ENCODE measurements at places on chromosomes 4 and X.

GRCh38 chrX:115591856-115592842, 31.2 kb downstream of the PLS3 start:
- DNase-seq, result no peak

DNA sequence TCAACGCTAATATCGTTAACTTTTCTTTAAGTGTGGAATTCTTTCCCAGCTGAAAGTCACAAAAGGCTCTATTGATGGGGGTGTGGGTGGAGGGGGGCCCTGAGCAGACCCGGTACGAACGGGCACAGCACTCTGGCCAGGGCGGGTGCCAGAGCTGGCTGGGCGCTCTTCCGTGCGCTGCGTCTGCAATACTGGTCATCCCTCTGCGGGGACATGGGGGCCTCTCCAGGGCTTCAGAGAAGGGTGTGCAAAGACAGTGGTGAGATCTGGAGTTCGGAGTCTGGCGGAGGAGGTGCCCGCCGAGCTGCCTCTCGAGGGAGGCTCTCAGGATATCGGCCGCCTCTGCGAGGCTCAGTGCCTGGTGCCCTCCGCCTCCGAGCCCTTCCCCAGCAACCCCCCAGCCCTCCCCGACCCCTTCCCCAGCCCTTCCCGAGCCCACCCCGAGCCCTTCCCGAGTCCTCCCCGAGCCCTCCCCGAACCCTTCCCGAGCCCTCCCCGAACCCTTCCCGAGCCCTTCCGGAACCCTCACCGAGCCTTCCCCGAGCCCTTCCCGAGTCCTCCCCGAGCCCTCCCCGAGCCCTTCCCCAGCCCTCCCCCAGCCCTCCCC, 34.3 kb downstream of the FGFRL1 start:
- peak; percentile 6 for DNase-seq

DNA sequence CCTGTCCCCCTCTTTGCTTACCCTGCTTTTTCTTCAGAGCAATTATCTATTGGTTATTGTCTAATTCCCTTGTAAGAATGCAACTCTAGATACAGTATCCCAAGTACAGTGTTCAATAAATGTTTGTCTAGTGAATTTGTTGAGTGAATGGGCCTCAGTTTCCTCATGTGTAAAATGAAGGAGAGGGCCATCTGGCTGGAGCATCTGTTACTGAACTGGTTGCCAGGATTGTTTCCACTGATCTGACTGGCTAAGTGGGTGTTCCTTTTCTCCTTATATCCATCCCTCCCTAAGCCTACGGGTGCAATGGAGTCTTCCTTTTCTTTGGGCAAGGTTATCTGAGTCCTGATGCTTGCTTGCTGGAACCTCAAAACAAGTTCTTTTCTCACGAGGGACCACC, 185.2 kb upstream of the RPS6KA3 start:
- DNase-seq, result no peak

- DNase-seq, result peak; percentile 80
Measured at GRCh38 chr4:112508356-112508755, 7.6 kb downstream of the NEUROG2 start.

- no peak for DNase-seq
Measured at GRCh38 chr4:126341927-126342326, 1027.2 kb downstream of the FAT4 start.

- no peak for DNase-seq
Measured at GRCh38 chrX:109389917-109390316, 92.0 kb downstream of the GUCY2F start.

DNA sequence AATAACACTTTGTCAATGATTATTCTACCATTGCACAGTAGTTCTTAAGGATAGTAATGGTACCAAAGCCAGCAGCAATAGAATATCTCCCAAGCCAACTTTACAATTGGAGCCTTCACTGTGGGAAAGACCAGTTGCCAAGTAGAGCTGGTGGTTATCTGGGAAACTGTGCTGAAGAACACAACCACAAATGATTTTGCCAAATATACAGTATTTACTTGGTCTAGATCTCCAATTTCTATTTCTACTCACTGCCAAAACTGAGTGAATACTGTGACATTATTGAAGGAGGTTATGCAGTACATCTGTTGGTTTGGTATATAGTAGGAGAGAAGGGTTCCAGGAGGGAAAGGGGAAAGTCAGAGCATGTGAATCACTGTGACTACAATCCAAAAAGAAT, 3.8 kb downstream of the TET2 start:
- DNase-seq, result no peak

- no peak for DNase-seq
Measured at GRCh38 chrX:8679550-8679949, 52.4 kb downstream of the ANOS1 start.

DNA sequence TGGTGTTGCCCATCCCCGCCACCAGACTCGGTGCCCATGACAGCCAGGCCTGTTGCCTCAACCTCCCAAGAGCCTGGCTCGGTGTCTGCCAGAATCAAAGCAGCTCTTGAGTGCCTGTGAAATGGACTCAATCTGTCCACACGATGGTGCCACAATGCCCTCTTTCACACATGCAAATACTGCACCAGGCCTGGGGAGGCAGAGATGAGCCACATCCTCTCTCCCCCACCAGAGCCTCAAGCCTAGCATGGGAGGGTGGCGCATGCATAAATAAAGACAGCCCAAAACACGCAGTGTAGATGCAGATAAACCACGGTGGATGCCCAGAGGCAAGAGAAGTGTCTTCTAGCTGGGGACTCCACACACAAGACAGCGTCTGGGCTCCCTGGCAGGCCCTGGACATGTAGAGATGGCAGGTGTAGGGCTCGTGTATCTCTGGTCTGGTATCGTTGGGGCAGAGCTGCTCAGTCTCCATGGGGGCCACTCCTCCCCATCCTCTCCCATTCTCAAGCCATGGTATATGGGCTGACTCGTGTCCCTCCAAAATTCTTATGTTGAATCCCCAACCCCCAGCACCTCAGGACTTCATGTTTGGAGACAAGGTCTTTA, 65.6 kb downstream of the JAKMIP1 start:
- DNase-seq, result no peak

GRCh38 chr4:83947830-83948193, 411.9 kb downstream of the GPAT3 start:
- DNase-seq, result peak; percentile 25

GRCh38 chr4:87363552-87363951, 27.4 kb downstream of the HSD17B11 start:
- no peak for DNase-seq

DNA sequence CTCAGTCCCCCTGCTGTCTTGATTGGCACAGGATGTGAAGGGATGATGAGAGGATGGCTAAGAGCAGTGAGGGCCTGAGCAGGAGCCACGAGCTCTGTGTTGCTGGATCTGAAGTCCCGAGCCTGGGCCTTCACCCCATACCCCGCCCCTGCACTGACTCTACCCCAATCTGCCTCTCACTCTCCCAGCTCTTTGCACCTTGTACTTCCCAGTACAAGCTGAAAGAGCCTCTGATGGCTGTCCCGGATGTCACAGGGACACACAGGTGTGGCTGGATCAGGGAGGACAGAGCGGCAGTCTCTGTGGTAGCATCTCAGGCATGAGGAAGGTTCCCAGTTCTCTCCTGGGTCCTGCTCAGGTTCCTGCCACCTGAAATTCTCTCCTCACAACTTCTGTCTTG, 103.6 kb downstream of the CHIC2 start:
- DNase-seq, result no peak

GRCh38 chr4:30957706-30958105, 237.5 kb downstream of the PCDH7 start:
- no peak for DNase-seq

DNA sequence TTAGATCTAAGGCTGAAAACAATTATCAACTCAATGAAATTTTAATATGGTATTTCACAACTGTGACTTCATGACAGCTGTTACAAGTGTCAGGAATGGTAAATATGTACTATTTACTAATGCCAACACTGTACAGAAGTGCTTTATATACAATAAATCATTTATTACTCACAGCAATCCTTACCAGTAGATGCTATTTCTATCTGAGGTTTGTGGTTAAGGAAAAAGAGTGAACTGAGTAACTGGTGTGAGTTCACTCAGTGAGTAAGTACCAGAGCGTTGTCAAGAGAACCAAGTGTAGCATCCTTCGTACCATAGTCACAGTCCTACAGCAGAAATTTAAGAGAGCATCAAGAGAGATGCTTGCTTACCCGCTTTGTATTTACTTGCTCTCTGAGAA, 23.3 kb downstream of the MTHFD2L start:
- no peak for DNase-seq

- DNase-seq, result peak; percentile 49
Measured at GRCh38 chrX:2498781-2499302, 1.9 kb downstream of the DHRSX start.

DNA sequence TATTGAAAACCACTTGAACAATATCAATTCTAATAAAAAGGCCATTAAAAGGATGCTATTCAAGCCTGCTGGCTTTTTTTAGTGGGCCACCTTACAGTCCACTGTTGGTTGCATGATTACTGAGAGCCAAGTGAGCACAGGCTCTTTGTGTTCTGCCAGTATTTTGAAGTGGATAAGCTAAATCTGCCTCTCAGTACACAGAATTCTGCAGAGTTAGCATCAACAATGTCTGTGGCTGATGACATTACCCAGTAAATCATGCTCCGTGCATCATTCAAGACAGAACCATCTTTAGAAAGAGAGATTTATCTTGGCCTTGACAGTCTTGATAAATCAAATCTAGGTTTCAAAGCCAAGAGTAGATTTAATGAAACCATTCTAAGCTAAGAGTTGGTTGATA, 119.0 kb upstream of the GNPDA2 start:
- DNase-seq, result no peak

GRCh38 chrX:137549851-137550664, 15.9 kb upstream of the ZIC3 start:
- peak; percentile 75 for DNase-seq

DNA sequence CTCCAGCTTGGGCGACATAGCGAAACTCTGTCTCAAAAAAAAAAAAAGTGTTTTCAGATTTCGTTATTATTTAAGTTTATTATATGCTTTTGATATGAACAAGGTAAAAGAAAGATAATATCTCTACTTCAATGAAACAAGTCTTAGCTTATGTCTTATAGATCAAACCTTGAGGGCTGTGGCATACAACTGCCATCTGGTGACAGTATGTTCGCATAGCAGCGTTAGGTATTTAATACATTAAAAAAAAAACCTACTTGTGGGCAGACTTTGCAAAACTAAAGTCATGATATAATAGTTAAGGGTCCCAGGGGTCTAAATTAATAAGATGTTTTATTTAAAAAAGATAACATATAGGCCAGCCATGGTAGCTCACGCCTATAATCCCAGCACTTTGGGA, 161.2 kb upstream of the AMOT start:
- no peak for DNase-seq

- no peak for DNase-seq
Measured at GRCh38 chr4:7464259-7464655, 29.5 kb upstream of the PSAPL1 start.

DNA sequence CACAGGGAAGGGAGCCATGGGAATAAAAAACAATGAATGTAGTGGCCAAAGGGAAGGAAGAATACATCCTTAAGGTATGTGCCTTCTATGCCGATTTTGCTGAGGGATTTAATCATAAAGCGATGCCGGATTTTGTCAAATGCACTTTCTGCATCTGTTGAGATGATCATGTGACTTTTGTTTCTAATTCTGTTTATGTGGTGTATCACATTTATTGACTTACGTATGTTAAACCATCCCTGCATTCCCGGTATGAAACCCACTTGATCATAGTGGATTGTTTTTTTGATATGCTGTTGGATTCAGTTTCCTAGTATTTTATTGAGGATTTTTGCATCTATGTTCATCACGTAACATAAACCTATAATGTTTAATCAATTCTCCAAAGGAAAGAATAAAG, 60.0 kb downstream of the SSX7 start:
- DNase-seq, result no peak

DNA sequence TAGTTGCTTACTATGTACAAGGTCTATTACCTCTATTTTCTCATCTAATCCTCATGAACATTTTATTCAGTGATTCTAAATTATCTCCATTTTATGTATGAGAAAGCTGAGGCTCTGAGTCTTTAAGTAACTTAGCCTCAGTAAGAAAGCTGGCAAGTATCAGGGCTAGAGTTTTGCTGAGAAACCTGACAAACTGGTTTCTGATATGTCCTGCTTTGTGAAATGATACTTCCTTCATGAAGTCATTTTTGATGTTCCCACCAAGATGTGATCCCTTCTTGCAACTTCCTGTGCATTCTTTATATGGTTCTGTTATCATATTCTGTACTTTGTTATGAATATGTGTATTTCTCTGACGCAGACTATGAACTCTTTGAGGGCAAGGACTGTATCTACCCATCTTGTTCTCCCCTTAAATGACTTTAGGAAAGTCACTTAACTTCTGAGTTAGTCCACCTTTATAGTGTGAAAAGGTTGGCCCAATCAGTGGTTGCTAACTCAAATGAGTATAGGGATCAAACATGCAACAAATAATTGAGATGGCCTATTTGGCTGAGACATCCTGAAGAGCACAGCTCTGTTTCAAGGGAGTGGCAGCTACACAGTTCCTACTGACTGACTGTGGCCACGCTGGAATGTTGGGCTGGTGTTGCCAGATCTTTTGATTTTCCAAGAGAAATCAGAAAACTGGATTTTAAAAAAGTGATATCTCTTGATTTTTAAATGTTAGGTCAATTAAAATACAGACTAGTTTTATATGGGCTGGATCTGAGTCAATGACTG, 127.9 kb upstream of the AMOT start:
- DNase-seq, result no peak

- no peak for DNase-seq
Measured at GRCh38 chrX:110081740-110082139, 78.8 kb downstream of the TMEM164 start.

DNA sequence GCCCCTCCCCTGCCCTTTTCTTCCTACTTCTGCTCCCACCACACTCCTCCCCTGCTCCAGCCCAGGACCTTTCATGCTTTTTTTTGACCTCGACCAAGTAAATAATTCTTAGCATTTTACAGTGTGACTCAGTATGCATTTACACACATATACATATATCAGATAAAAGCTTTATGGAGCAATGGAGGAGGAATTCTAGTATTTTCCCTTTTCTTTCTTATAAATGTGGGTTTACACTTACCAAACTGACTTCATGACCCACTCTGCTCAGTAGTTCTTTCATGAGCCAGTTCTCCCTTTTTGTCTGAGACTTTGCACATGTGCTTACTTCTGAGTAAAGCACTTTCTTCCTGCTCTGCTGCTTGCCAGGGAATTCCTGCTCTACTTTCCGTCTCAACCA, 111.8 kb upstream of the H2AZ1 start:
- no peak for DNase-seq

- no peak for DNase-seq
Measured at GRCh38 chrX:73785493-73785892, 222.5 kb downstream of the CHIC1 start.
